ENCODE measurements at places on chromosomes 12 and 14.

DNA sequence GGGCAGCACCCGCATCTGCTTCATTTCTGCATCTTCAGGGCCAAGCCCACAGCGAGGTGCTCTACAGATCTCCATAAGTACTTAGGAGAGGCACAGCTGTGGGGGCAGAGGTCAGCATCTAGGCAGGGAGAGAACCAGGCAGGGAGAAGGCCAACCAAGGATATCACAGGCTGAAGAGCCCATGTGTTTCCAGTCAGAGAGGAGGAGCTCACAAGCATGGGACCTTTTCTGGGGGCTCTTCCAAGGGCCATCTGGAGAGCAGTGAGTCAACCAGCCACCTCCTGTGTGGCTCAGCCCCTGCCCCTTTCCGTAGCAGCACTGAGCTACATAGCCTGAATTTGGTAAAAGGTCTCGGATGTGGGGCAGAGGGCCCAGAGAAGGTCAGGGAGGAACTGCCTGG lies 78.5 kb downstream of the ARL6IP4 start:
- DNase-seq = peak; percentile 44

- no peak for DNase-seq
Observed at GRCh38 chr14:77347751-77348150, 26.9 kb downstream of the GSTZ1 start.

- no peak for DNase-seq
Observed at GRCh38 chr12:53696655-53697331, 20.9 kb upstream of the ATP5MC2 start.

- no peak for DNase-seq
Observed at GRCh38 chr14:96861568-96862310, 64.6 kb downstream of the VRK1 start.

DNA sequence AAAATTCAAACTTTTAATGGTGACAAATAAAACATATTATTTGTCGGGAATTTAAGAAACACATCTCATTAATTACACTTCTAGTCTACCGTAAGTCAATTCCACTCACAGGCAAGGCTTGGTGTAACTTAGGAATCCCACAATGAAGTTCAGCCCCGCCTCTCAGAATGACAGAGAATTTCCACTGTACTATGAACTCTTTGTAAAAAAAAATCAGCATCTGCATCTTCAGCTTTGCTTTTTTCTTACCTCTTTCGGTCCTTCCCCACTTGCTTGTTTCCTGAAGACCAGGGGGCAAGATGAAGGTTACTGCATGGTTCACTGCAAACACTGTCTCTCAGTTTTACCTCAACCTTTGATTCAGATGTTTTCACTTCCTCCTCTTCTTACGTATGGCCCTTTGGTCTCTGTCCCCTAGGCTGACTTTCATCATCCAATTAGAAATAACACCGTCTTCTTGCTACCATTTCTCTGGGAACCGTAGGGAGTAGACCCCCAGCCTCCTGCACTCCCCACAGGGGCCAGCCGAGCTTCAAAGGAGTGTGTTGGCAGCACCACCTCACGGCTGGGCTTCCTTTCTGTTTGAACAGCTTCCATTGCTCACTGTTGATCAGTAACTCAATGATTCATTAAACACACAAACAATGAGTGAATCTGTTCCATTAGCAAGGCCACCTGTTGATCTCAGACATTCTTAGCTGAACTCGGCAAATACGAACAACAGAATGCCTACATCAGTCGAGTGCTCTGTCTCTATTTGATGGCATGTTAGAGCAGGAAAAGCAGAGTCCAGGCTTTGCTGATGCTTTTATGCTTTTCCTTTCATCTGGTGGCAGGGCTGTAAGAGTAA lies 343.0 kb downstream of the BMP4 start:
- peak; percentile 3 for DNase-seq

GRCh38 chr14:35534208-35534872 lies 376 bp downstream of the INSM2 start:
- DNase-seq = peak; percentile 3

DNA sequence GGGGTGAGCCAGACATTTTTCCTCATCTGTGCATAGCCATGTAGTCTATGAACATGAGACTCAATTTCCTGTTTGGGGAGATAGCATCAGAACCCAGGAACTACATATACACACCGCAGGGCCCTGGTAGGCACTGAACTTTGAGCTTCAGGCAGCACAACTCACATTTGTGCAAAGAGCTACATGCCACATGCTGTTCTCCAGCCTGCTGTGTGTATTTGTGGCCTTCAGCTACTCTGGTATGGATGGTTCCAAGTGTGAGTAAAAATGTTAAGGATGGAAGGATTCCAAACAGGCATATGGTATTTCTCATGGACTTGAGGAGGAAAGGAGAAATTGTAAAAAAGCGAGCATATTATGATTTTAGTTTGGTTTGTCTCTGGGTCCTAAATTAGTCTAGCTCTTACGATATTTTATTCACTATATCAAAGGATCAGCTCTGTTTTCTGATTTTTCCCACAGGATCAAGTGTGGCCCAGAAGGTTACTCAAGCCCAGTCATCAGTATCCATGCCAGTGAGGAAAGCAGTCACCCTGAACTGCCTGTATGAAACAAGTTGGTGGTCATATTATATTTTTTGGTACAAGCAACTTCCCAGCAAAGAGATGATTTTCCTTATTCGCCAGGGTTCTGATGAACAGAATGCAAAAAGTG lies 422.4 kb upstream of the OR4E1 start:
- no peak for DNase-seq

Measured in fibroblast of skin of abdomen (primary cell).